ENCODE measurements at places on chromosomes 1 and 21.

DNA sequence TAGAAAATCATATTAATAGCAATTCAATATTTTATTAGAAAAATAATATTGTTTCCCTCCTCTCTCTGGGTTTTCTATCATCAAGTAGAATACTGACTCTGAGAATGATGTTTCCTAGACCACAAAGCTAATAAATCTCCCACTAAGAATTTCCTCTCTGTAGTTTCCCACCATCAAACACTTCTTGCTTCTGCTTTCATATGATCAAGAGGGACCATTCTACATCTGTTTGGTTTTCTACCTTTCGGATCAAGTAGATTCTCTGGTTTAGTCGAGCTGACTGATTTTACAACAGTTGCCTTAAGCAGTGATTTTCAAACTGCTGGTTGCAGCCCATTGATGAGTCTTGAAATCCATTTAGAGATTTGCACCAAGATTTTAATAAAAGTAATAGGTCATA is 240.2 kb upstream of the PTBP2 start:
- no peak for DNase-seq

DNA sequence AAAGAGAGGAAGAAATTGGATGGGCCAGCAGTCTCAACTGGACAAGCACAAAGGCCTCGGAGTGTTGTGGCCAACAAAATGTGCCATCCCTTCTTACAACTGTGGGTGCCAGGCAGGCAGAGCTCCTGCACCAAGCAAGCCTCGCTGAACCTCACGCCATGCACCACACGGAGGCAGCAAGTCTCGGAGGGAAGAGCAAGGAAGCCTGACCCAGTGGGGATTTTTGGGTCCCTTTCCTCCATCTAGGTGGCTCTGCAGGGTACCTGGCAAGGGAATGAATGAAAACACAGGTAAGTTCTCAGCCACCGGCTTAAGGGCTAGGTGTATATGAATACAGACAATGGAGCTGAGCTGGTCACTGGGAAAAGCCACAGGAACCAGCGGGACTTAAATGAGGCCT is 40.8 kb downstream of the HSD3B1 start:
- DNase-seq, result no peak

DNA sequence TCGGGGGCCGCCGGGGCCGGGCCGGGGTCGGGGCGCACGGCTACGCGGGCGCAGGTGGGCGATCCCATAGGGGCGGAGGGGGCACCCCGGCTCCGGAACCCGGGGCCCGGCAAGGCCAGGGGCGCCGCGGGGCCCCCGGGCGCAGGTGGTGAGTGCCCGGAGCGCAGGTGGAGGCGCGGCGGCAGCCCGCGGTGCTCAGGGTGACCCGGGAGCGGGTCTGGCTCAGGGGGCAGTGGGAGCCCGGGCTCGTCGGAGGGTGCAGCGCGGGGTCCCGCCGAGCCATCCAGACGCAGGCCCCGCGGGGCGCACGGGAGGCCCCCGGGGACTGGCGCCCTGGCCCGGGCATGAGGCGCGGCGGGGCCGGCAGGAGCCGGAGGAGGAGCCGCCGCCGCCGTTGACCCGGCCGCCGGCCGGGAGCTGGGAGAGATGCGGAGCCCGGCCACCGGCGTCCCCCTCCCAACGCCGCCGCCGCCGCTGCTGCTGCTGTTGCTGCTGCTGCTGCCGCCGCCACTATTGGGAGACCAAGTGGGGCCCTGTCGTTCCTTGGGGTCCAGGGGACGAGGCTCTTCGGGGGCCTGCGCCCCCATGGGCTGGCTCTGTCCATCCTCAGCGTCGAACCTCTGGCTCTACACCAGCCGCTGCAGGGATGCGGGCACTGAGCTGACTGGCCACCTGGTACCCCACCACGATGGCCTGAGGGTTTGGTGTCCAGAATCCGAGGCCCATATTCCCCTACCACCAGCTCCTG is 489 bp downstream of the CELSR2 start:
- no peak for DNase-seq

GRCh38 chr1:67227196-67227595 is 60.9 kb downstream of the IL23R start:
- DNase-seq, result no peak

DNA sequence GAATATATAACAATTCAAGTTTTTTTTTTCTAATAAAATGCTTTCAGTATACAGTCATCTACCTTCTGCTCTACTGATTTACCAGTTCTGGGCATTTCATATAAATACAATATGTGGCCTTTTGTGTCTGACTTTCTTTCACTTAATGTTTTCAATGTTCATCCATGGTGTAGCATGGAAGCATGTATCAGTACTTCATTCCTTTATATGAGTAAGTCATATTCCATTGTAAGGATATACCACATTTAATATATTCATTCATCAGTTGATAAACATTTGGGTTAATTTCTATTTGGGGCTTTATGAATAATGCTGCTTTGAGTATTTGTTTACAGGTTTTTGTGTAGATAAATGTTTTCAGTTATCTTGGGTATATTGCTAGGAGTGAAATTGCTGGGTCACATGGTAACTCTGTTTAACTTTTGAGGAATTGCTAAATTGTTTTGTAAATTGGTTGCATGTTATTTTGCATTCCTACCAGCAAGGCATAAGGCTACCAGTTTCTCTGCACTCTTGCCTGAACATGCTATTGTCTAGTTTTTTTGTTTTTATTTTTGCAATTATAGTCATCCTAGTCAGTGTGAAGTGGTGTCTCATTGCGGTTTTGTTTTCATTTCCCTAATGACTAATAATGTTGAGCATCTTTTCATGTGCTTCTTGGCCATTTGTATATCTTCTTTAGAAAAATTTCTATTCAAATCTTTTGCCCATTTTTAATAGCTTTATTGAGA is 206.1 kb downstream of the TM2D1 start:
- DNase-seq, result no peak

DNA sequence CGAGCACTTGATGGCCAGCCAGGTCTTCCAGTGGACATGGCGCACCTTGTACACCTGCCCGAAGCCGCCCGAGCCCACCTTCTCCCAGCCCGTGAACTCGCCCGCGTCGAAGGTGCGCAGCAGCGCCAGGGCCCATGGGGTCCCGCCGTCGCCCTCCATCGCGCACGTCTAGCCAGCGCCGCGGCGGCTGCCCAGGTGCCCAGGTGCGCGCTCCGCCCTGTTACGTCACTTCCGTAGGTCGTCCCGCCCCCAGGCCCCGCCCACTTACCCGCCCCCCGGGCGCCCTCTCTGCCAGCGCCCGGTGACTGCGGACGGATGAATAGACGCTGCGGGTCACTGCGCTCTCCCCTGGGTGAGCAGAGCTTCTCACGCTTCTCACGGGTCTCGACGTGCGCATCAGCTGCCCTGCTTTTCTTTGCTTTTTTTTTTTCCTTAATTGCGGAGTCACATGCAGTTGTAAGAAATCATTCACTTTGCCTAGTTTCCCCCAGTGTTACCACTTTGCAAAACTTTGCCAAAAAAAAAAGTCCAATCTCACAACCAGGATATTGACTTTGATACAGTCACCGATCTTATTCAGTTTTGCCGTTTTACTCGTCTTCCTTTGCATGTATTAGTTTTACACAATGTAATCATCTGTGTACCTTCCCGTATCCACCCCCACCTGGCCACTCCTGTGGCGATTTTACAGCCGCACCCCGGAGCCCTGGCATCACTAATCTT is at the start of gene RIPK4:
TSS of gene RIPK4 (minus strand) at position 170 of the 723 bp plus-strand sequence. CDS start at position 159, 11 bp downstream.
- no peak for DNase-seq

DNA sequence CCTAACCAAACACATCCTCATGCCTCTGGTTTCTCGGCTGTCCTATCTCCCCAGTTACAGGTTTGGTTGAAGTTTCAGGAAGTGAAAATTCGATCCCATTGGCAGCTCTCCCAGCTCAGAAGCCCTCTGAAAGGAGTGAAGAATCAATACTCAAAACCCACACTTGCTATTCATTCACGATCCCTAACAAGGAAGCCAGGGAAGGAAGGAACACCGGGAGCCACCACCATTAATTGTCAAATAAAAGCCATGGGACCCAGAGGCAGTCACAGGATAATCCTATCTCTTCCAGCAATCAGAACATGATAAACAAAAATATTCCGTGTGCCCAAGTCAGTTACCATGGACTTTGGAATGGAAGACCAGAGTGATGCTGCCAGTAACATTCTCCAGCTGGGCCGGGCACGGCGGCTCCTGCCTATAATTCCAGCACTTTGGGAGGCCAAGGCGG is 7.0 kb downstream of the TMPRSS2 start:
- DNase-seq, result no peak

- no peak for DNase-seq
Observed at GRCh38 chr1:45543581-45544417, 6.8 kb upstream of the AKR1A1 start.

DNA sequence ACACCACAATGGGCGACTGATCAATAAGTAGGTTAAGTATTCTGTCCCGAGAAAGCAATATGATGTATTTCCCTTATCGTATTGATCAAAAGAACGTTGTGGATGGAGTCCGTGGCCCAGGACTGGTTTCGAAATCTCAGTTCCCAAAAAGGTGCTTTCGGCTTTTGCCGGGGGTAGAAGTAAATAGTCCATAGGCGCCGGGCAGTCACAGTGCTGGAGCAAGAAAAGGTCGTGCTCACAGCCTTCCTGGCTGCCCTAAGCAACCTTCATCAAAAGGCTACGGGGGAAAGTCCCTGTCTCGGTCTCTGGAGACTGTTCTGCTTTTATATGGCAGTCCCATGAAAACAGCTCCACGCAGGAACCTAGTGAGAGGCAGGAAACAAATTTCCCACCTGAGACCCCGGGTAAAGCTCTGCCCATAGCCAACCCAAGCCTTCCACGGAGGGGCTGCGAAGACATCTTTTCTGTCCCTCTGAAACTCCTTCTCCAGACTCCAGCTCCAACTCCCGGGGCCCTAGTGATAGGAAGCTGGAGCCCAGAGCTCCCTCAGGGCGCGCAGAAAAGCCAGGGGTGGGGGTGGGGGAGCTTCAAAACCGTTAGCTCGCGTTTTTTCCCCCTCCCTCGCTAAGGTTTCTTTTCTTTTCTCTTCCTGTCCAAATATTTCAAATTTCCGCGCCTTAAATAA is 7.0 kb downstream of the CDKN2C start:
- no peak for DNase-seq

DNA sequence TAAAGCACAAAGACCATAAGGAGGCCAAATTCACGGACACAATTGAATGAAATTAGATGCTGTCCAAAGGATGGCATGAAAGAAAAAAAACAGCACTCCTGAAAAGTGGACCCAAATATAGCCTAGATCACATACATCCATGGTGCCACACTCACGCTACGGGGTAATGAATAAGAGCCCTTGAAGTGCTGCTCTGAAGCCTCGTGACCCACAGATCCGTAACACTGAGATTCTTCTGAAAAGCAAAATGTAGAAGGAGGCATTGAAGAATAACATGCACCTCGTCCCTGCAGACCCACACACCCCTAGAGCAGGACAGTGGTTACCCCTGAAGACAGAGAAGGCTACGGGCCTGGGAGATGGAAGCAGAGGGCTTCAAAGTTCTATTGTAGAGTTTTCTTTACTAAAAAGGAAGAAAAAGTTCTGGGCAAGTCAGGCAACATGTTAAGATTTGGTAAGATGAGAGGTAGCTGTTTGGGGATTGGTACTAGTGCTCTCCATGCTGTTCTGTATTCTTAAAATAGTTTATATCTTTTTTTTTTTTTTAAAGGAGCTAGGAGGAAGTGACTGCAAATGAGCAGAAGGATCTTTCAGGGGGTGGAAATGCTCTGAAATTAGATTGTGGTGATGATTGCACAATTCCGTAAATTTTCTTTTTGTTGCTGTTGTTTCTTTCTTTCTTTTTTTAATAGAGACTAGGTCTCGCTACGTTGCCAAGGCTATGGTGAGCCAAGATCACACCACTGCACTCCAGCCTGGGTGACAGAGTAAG is 4.1 kb upstream of the ITGB2 start:
- DNase-seq, result no peak

DNA sequence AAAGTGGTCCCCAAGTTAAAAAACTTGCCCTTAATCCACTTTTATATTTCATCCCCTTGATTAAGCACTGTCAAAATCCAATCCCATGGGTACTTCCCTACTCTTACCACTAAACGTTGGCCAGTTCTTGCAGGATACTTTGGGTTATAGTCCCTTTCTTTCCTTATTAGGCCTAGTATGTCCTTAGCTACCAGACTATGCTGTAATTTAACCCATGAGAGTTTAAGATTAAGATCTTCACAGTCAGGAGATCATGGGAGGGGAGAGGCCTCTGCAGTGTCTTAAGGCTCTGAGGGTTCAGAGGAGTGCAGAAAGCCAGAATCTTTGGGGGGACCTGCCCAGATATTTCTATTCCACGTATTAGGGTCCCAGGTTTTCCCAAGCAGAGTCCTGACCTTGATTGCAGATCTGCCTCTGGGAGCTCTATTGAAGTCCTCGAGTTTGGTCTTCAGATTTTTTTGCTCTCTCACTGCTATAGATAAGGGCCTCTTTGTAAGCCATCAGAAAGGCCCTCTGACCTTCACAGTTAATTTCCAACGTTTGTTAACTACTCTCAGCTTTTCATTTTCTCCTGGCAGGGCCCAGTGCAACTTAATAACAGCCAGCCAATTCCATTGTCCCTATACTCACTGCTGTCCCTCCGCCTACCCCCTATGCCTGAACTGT is 9.0 kb upstream of the CGN start:
- no peak for DNase-seq

- no peak for DNase-seq
Observed at GRCh38 chr1:229191066-229191674, 79.7 kb upstream of the RAB4A start.

DNA sequence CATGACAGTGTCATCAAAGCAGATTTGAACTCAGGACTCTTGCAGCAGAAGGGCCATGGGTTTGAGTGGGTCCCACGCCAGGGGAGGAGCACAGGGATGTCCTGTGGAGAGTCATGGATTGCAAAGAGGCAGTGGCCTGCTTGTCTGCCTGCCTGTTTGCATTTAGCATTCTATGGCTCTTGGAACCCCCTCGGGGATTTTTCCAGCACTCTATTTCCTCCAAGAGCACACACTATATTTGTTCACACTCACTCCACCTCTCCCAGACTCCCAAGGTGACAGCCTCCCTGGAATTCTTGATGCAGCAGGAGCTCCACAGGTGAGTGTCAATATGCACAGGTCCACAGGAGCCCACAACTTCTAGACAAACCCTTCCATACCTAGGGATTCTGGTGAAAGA is 73.1 kb upstream of the LRRN2 start:
- DNase-seq, result no peak

- DNase-seq, result no peak
Observed at GRCh38 chr1:3906672-3907020, 6.6 kb upstream of the C1orf174 start.

DNA sequence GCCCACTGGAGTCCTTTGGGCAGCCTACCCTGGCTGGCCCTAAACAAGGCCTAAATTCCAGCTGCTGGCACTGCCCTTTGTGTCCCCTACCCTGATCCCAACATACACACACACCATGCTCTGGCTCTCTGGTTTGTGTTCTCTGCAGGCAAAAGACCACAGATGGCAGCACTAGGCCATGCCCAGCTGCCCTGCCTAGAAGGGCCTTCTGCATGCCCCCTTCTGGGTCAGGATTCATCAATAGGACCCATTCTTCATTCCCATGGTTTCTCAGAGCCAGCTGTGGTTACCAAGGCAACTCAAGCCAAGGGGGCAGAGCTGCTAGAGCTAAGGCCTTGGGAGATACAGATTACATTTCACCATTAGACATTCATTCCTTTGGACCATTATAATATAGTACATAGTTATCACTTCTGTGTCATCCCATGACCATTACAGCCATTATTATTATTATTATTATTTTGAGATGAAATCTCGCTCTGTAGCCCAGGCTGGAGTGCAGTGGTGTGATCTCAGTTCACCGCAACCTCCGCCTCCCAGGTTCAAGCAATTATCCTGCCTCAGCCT is 17.5 kb downstream of the ASAP3 start:
- DNase-seq, result no peak

- DNase-seq, result no peak
Observed at GRCh38 chr1:21651214-21652042, 17.7 kb downstream of the RAP1GAP start.

GRCh38 chr1:32715901-32716311 is 13.3 kb upstream of the SYNC start:
- no peak for DNase-seq

- no peak for DNase-seq
Observed at GRCh38 chr1:46457178-46457577, 32.5 kb upstream of the DMBX1 start.

All from fibroblast of skin of left quadriceps (primary cell).